ENCODE measurements at places on chromosomes 3 and 15.

DNA sequence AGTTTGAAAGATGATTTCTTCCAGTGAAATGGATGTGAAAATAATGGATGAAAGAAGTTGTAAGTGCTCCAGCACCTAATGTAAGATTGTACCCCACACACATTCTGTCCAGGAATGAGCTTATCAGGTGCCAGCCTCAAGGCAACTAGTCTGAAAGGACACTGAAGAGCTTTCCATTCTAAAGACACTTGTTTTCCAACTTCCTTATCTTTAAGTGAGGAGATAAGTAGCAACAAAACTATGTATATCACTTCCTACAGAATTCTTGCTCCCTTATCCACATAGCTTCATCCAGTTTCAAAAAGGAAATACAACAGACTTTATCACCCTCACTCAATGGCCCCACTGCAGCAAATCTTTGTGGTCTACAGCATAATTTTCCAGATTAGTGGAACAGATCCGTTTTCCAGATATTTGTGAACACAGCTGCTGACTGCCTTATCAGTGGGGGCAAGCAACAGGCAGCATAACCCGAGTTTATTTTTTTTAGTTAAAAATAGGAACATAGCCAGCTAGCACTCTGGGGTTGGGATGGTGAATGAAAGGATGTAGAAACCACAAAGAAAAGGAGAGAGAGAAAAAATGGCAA is 60.6 kb downstream of the CD200R1L start:
- DNase-seq: no peak

DNA sequence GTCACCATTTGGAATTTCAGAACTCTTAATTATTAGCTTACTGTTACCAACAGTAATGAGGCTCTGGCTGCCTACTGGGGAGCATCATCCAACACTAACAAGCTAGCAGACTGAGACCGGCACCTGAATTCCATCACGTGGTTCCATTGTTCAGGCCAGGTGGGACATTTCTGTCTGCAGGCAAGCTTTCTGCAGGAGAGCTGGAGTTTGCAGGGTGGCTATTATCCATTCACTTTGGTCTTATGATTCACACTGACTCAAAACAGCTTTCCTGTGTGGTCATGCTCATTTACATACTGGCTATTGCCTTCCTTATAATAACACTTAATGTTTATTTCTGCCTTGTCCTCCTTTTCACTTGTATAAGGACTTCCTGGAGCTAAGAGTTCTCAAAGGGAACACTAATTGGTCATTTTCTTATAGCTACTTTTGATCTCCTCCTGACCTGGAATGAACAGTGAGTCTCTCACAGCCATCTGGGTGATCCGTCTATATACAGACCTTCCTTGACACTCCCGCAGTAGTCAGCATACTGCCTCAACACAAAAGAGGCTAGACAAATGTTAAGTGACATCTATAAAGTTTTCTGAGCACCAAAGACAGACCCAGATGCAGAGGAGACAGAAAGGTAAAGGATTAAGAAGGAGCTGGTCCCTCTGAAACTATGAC is 695.4 kb downstream of the FHIT start:
- DNase-seq: no peak

DNA sequence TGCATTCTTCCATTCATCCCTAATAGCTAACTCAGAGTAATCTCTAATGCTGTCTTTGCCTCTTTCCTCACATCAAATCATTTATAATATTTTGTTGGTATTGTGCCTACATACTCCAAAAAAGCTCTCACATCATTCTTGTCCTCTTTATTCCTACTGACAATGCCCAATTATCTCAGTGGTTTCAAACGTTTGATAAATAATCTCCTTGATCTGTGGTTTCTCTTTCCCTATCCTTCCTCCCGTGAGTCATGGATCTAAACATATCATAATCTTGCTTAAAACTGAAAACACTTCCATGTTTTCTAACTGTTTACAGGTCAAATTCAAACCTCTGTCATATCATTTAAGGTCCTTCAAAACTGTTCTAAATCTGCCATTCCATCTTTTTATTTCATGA is 115.1 kb downstream of the CNTN6 start:
- no peak for DNase-seq

- DNase-seq: no peak
Measured at GRCh38 chr3:153443961-153444360, 281.9 kb downstream of the RAP2B start.

DNA sequence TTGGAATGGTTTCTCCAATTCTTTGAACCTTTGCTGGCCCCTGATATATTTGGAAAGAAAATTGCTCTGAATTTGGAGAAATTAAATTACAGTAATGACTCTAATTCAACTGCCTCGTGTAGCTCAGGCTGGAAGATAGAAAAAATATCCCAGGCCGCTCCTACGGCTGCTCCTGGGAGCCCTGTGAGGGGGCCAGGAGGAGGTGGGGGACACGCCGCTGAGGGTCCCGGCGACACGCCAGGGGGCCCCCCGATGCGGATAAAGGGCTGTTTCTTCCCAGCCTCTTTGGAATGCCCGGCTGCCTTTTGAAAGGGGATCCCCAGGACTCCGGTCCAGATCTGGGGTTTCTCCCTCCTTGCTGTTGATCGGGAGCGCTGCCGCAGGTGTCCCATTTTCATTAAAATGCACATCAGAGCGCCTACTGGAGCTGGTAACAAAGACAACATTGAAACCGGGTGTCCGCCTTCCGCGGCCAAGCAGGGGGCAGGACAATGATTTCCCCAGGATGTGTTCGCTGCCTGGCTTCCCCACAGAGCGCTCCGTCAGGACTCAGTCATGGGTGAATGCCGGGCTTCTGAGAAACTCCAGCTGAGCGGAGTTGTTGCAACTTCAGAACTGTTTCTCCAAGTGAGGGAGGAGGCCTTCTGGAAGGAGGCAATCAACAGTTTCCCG is 200.1 kb upstream of the KBTBD8 start:
- DNase-seq: no peak

DNA sequence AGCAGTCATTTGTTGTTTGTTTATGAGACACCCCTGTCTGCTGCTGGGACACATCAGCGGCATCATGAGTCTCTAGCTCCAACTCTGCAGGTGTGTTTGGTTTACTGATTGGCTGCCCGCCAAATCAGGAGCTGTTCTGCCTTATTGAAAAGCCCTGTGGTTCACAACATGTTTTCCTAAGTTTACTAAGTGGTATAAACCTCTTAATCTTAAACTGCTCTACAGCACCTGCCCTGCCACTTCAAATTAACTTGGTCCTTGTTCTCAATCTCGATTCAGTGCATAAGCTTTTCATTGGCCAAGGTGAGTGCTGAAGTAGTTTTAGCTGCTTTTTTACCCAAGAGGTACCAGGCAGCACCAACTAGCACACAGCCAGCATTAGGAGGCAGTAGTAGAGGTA is 77.8 kb upstream of the WDR72 start:
- DNase-seq: no peak

DNA sequence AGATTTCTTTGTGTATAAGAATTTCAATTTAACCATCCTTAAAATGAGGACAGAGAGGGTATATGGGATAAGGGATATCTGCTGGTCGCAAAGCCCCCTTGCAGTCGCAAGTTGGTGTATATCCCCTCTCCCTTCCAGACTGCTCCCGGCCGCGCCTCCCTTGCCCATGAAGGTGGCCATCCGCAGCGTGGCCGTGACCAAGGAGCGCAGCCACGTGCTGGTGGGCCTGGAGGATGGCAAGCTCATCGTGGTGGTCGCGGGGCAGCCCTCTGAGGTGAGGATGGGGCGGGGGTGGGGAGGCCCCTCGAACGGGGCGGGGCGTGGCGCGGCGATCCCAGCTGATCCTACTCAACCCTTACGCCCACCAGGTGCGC is 29.4 kb downstream of the NBEAL2 start:
- no peak for DNase-seq

DNA sequence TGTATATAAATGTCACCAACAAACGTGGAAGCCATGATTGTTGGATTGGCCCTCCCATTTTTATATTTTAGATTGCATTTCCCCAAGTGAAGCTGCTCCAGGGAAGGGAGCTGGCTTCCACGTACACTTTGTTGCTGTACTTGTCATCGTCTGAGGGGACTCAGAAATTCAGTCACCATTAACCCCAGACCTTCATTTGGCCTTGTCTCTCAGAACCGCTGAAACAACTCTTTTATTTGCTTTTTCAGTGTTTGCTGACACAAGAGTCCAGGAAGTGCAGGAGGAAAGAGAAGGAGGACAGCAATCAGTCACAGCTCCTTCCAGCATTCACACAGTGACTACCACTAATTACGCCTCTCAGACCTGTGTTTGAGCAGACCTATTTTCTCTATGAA is 276.5 kb downstream of the TBL1XR1 start:
- no peak for DNase-seq

GRCh38 chr15:70459312-70459711 is 304.0 kb downstream of the UACA start:
- DNase-seq: no peak

DNA sequence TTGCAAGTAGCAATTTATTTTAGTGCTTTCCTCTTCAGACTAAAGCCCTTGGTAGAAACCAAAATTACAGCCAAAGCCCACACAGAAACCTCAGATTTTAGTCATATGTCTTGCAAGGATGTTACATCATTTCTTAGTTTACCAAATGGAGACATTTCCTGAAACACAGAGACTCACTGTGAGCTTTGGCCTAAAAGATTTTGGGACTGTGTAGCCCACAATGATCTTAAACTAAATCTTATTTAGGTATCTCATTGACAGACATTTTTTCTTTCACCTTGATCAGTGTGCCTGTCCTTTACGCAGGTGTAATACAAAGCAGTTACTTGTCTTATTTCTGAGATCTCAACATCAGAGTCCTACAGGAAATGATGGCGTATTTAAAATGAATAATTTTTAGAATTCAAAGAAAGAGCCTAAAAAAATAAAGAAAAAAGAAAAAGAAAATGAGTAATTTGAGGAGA is 27.8 kb upstream of the AP4E1 start:
- no peak for DNase-seq

DNA sequence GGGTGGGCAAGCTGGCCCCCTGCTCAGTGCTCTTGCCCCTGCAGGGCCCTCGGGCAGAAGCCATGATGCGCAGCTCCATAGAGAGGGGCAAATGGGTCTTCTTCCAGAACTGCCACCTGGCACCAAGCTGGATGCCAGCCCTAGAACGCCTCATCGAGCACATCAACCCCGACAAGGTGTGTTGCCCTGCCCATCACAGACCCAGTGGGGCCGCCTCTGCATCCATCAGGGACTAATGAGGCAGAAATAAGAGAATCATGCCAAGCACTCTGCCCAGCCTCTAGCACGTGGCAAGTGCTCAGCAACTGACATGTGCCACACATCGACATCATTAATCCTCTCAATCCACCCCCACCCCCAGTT is 49.4 kb downstream of the SEMA3G start:
- DNase-seq: no peak

DNA sequence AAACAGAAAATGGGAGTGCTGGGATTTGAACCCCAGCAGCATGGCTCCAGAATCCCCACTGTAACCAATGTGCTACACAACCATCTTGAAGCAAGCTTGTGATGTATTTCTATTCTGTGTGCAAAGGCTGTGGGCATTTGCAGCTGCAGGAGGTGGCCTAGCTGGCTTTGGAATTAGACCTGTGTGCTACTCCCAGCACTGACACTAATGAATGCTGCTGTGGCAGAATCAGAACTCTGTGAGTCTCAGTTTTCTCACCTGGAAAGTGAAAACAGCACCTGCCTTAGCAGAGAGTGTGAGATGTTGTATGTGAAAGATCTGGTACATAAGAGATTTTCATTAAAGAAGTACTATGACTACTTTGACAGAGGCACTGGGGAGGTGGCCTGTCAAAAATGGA is 21.5 kb upstream of the SMAD6 start:
- DNase-seq: no peak

DNA sequence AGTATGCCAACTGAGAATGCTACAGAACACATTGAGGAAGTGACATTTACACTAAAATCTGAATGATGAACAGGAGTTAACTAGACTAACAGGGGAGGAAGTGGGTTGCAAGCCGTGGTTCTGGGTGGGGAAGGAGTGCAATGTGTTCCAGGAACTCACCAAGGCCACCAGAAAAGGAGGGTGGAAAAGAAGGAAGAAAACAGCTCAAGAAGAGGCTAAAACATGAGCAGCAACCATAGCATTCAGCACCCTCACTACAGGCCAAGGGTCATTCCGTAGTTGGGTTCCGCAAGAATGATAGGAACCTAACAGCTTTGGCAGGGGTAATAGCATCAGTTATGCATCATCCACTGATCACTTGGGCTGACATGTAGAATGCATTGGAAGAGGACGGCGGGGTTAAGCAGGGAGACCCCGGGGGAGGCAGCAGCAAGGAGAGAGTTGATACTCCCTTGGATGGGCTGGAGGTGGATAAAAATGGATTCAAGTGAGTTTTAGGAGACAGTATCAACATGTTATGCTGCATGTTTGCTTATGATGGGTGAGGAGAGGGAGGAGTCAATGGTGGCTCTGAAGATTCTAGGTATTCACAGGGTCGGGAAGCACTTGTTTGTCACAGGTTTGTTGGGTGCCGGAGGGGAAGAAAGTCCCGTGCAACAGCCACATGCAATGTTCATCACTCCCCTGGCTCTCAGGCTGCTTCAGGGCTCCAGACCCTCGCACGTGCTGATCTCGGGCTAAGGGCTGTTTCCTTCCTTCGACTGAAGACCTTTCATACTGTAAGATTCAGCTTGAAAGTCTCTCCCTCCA is 53.2 kb downstream of the LIPC start:
- no peak for DNase-seq

DNA sequence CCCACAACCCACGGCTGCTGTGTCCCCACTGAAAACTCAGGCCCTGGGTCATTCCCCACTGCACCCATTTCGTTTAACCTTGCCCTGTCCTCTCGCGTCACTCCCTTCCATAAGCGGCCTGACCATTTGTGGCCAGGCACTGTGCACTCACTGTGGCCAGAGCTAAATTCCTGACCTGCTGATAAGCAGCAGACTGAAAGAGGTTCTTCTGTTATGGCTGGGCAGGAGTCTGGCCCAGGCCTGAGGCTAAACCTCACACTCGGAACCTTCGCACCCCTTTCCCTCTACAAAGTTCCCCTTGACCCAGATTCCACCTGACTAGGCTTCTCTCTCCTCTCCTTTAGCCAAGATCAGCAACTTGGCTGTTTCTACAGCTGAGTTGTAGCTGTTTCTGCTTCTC is 62.3 kb downstream of the ADAMTS17 start:
- DNase-seq: no peak

DNA sequence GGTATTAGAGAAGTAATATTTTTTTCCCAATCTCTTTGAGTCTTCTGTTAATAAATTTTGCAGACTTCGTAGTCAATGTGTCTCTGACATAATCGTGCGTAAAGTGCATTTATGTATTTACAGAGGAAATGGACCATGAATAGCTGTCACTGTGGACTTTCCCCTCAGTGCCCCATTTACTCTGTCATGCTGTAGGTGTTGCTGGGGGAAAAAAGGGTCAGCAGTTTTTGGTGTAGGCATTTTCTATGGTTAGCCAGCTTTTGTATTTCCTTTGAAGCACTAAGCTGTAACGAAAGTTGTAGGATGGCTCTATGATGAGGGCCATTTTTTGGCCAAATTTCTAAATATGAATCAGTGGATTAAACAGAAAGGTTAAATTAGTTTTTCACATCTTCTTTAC is 598.4 kb downstream of the FGF12 start:
- no peak for DNase-seq
